GM20000 (cell line): ENCODE measurements at places on chromosomes 4 and X.
A peak's percentile ranks its signal among the peaks of the same experiment; 100 is the strongest.

DNA sequence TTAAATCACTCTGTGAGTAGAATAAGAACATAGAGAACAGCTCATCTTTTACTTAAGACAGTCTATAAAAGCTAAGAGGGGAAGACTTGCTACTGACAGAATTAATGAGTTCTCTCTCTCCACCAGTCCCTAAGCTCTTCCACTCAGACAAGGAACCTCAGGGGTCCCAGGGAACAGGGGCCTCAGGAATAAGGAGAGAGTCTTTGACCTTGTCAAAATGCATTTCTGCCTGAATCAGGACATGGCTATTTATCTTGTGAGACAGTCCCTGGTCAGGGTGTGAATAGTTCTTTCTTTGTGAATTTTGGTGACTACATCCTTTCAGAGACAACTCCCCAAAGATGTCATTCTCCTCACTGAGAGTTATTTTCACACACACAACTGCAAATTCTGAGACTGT, 218.7 kb upstream of the HS3ST1 start:
- DNase-seq: no peak

- DNase-seq: no peak
These were observed 6.9 kb downstream of the CTBP1 start for GRCh38 chr4:1241936-1242505.

DNA sequence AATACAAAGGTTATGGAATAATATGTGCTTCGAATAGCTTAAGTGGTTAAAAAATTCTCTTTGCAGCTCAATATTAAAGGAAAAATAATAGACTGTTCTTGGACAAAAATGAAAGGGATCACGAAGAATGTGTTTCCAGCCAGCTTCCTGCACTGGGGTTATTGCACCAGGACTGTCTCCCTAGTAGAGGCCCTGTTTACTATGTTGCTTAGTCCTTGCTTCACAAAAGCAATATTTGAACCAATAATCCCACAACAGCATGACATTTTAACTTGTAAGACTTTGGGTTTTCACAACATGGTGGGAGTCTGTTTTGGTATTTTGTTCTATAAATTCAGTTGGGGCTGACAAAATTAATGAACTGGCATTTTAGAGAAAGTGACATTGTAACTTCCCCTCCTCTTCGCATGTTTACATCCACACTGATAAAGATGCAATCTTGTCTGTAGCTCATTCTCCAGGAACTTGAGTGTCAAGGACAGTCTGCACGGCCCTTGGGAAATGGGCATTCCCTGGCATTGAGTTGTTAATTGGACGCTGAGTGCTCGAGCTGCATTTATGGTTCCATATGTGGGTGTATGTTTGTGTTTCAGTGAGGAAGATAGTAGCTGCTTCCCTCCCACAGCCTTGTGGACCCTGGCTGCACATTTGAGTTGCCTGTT, 39.0 kb downstream of the SHROOM2 start:
- no peak for DNase-seq

DNA sequence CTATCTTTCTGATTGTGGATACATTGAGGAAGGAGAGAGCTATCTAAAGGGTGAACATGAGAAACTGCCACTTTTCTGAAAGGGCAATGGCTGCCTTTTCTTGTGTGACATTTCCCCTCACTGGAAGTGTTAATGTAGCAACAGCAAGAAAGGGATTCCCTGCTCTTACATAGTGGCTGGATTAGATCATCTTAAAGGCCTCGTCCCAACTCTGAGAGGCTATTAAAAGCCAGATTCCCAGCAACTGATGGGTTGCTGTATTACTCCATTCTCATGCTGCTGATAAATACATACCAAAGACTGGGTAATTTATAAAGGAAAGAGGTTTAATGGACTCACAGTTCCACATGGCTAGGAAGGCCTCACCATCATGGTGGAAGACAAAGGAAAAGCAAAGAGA, 33.7 kb upstream of the ADH7 start:
- DNase-seq: no peak

DNA sequence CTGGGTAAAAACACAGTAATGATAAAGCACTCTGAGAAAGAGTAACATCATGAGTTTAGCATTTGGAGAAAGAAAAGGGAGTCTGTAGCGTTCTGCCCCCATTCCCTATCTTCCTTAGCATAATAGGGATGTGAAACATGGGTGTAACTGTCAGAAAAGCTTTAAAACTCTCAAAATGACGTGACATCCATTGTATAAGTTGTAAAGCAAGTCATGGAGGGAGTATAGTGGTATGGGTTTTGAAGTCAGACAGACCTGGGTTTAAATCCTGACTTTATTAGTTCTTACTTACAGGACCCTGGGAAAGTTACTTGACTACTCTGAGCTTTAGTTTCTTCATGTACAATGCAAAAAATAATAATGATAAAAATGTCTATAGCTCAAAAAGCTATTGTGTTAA, 17.1 kb downstream of the FBXO8 start:
- no peak for DNase-seq

GRCh38 chr4:169567916-169568315, 44.5 kb downstream of the NEK1 start:
- DNase-seq: no peak

DNA sequence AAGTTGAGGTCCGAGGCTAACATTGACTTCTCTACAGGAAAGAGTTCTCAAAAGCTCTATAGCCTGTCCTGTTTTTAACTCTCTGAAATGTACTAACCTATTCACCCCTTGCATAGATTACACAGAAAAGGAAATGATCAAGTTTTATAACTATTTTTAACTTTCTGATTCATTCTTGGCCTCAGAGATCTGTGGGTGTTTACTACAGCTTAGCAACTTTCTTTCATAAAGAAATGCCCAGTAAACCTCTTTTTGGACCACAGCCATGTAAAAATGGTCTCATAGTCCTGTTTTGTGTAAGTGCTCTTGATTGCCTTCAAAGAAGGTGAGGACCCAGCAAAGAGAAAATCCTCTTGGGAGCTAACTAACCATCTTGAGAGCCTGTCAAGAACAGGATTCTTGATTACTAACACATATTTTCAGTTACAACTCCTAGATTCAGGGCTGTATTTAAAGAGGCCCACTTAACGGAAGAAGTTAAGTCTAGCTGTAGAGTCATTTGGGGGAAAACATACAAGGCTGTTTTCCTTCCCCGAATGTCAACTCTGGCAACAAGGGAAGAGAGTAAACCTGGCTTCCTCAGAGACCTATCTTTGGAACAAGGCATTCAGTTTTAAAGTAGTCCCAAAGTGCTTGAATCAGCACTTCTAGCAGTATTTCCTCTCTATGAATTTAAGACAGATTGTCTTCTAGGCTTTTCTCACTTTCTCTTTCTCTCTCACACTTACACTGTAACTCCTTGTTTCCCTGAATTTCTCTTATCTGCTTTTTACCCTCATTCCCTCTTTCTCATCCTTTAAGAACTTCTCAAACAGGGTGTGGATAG, 78.2 kb downstream of the IL21 start:
- peak; percentile 39 for DNase-seq

GRCh38 chr4:95428291-95429070, 120.3 kb downstream of the UNC5C start:
- DNase-seq: no peak

- no peak for DNase-seq
These were observed 263.6 kb downstream of the DCTD start for GRCh38 chr4:182653596-182653995.

DNA sequence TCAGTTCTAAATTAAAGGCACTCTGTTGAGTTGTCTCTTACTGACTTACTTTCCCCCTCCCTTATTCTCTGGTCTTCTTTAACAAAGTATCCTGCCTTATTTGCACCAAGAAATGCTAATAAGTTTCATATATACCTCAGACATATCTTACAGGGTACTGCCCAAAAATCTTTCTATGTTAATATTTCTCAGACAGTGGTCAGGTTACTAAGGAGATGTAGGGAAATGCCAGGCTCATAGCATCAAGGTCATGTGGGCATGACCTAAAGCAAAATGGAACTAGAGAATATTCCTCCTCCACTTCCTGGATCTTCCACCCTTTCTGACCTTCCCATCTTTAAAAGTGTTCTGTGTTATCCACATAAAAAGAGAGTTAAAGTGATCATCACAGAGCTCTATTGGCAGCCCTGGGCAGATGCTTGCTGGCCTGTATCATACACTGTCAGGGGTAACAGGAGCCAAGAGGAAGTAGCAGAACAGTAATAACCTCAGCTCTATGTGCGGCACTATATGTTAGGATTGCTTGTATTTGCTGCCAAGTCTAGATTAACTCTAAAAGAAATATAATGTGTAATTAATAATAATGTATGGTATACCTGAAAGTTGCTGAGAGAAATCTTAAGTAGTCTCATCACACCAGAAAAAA, 74.3 kb downstream of the IQCM start:
- no peak for DNase-seq

- no peak for DNase-seq
These were observed 89.9 kb upstream of the TLR2 start for GRCh38 chr4:153594210-153594609.

DNA sequence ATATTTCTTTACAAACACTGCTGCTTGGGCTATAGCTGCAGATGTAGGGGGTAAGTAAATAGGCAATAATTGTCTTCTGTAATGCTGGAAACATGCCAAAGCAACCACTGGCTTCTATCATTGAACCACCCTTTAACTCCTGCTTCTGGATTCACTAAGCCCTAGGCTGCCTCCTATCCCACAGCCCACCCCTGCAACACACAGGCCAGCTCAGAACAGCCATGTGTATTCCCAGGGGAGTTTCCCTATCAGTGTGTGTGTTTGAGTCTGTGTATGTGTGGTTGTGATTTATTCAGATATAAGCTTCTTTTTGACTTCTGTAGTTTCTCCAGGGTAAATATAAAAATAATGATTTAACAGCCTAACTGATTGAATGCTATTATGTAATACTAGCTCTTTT, 291.3 kb downstream of the PCDH10 start:
- DNase-seq: no peak

- no peak for DNase-seq
These were observed 247.7 kb downstream of the AFAP1 start for GRCh38 chr4:7691982-7692381.

DNA sequence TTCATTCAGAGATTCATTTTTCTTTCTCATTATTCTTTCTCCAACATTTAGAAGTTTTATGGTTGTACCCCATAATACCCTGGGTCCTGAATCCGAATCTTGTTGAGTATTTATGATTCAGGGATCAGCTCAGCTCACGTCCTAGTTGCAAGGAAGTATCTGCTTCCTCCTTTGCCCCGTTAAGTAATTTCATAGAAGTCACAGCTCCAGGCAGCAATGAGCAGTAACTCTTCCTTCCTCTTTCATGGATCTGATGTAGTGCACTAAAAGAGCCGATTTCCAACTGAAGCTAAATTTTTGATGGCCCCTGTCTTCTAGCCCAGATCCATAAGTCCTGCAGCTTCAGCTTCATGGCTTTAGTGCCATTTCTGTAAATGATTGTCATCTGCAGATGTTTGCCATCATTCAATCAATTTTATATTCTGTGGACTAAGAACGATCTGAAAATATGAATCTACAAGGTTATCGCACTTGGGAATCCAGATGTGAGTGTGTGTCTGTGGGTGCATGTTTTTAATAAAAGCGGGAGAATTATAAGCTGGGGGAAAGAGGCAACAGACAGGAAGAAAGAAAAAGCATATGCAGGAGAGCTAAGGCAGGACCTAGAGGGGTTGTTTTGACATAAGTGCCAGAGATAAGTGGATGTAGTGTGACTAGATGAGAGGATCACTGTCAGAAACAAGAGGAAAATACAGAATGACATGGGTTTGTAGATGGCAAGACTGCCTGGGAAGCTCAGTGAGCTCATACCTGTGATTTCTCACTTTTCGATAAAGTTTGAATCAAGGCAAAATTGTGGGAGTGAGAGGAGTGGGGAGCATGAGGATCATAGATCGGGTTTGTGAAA, 17.5 kb downstream of the VEGFD start:
- no peak for DNase-seq

DNA sequence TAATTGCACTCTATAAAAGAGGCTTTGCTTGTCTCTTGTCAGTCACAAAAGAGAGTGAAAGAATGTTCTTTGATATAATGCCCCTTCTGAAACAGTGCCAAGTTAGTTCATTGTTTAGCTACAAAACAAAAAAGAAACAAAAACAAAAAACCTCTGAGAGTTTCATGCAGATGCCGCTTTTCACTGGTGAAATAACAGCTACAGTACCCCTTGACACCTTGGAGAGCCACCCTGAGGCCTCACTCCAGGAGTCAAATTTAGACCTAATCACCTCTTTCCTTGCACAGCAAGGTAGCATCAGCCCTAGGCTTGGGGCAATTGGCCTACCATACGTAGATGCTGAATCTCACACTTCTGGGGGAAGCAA, 185.2 kb downstream of the UNC5C start:
- no peak for DNase-seq

DNA sequence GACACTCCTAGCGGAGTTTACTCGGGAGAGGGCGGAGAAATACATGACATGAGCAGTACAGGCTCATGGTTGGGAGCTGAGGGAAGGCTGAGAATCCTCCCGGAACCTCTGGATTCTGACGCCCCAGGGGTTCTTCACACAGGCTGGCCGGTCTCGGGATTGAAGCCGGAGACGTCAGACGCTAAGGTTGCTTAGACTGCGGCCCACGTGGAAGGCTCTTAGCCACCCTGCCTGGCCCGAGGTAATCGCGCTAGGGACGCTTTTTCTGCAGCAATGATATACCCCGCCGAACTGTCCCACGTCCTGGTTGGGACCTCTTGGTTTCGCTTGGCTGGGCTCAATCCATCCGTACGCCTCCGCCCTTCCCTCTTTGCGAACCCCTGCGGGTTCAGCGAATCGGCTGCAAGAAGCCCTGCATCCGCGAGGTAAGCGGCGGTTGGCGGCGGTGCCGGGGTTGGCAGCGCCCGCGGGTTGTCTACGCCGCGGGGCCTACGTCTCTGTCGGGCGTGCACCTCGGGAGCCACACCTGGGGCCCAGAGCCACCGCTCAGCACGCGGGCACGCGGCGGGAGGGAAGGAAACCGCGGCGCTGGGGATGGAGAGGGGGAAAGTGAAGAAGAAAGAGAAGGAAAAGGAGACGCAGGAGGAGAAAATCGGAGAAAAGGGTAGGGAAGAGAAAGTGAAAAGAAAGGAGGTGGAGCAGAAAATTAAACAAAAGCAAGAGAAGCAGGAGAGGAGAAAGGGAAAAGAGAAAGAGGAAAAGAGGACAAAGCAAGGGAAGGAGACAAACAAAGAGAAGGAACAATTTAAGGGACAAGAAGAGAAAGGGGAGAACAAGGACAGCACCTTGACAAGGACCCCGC, at the start of gene ARL9:
ARL9 (plus strand) TSS at position 523 of the 862 bp plus-strand sequence; CDS start at position 595, 72 bp downstream.
- DNase-seq: peak; percentile 52

GRCh38 chr4:68460085-68460484, 12.8 kb downstream of the TMPRSS11E start:
- DNase-seq: no peak

- no peak for DNase-seq
These were observed 20.8 kb upstream of the SMIM9 start for GRCh38 chrX:154855256-154855655.

DNA sequence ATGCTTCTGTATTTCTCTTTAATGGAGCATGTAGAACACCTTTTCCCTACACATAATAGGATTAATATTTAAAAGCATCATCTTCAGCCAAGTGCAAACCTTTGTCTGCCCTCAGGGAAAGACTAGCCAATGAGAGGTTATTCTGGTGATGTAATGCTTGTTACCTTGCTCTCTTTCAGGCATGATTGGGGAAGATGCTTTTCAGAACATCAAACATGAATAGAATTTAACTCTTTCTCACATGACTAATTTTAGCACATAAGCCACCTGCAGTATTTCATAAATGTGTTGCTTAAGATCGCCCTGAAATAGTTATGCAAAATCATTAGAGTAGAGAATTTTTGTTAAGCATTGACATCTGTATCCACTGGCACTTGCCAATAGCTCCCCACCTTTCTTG, 10.7 kb upstream of the EPGN start:
- no peak for DNase-seq
